ENCODE measurements at places on chromosomes 7 and 10.

DNA sequence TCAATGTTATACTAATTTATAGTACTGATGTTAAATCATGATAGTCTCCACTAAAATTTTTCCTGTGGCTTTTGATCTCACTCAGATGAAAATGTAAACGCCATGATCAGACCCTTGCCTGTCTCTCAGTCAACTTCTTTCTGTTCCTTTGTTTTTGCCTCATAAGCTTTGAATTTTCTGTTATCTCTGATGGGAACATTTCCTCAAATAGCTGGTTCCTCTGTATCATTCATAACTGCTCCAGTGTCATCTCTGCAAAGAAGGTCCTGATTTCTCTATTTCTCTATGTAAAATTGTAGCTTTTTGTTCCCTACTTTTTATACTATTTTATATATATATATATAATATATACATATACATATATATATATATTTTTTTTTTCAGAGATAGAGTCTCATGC is 67.5 kb downstream of the GPR141 start:
- no peak for DNase-seq

DNA sequence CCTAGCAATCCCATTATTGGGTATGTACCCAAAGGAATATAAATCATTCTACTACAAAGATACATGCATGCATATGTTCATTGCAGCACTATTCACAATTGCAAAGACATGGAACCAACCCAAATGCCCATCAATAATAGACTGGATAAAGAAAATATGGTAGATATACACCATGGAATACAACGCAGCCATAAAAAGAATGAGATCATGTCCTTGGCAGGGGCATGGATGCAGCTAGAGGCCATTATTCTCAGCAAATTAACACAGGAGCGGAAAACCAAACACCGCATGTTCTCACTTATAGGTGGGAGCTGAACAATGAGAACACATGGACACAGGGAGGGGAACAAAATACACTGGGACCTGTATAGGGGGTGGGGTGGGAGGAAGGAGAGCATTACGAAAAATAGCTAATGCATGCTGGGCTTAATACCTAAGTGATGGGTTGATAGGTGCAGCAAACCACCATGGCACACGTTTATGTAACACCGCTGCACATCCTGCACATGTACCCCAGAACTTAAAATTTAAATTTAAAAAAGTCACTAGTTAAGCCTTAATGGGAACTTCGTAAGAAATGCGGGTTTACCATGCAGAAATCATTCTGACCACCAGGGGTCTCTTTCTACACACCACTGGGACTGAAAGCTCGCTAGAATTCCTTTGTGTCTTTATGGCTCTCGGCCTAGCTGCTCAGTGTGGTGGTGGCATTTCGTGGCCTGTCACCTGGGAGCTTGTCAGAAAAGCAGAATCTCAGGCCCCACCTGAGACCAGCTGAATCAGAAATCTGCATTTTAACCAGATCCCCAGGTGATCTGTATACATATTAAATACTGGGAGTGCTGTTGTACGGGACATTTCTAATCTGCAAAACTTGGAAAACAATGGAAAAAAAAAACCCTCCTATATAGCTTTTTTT is 9.5 kb downstream of the ANKRD1 start:
- peak; percentile 24 for DNase-seq

- DNase-seq, result no peak
Measured at GRCh38 chr7:40219917-40220316, 85.1 kb downstream of the SUGCT start.

GRCh38 chr10:77417806-77418640 is 219.6 kb downstream of the KCNMA1 start:
- DNase-seq, result no peak

GRCh38 chr7:106773228-106773627 is 91.9 kb upstream of the PIK3CG start:
- no peak for DNase-seq

DNA sequence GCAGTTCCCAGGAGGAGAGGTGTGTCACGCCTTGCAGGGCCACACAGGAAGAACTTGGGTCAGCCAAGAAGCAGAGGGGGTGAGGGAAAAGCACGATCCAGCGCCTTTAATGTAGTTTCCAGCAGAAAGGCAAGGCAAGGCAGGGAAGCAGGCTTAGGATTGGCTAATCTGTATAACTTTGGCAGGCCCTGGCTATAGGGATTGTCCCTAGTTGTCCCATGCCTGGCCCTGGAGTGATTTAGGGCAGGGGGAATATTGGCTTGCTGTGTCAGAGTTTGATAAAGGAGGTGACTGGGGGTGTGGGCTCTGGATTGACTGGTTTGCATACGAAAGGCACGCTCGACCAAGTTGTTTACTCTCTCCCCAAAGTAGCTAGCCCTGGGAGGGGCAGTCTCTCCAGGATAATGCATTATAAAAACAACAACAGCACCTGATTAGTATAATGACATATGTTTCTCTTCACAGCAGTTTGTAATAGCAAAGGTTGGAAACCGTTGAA is 44.5 kb downstream of the RBM28 start:
- DNase-seq, result no peak

- DNase-seq, result no peak
Measured at GRCh38 chr10:73576178-73576889, 14.8 kb downstream of the USP54 start.

DNA sequence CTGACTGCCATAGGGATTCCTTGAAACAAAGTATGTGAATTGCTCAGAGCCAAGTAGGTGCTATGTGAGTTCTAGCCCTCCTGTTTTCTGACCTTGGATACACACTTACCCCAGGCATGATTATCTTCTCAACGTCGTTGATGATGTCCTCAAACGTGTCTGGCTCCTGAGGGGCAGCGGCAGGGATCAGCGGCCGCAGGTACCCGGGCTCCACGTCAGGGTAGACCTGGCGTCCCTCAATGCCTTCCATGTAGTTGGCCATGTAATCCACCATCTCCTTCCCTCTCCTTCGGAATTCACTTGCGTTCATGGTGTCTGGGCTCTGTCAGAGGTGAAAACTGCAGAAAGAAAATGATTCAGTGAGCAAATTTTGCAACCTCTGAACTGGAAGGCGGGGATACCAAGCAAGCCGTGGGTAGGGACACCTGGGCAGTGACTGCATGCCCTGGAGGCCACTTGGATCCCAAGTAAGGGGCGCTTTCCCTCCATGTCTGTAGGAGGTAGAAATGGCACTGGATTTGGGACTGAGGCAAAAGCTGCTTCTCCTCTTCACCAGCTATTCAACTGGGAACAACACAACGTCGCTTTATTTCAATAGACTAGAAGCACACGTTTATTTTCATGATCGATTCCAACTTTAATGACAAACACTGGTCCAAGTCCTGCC is 21.3 kb downstream of the DDC start:
- no peak for DNase-seq

GRCh38 chr10:63689768-63690167 is 168.6 kb downstream of the REEP3 start:
- no peak for DNase-seq

DNA sequence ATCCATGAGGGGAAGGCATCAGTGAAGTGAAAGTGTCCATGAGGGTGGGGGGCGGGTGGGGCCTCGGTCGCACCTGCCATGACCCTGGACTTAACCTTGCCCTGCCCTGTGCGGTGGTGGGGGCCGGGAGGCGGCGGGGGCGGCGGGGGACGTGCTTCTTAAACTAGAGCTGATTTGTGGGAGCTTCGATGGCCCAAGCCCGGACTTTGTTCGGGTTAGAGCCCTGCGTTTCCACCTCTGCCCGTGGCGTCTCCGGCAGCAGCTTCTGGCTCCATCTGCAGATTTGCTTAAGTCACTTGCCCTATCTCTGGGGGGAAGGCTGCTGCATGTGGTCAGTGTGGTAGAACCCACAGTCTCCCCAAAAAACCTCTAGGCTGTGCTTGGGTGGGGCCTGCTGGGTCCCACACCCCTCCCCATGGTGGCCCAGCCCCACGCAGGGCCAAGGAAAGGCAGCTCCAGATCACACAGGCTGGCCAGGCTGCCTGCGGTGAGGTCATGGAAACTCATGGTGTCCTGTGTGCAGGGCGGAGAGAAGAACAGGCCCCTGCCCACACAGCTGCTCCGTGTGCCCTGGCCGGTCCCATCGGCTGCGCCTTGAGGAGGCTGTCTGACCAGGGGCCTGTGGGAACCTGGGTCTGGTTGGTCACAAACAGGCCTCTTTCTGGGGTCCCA is 93.2 kb downstream of the INPP5A start:
- DNase-seq, result no peak

DNA sequence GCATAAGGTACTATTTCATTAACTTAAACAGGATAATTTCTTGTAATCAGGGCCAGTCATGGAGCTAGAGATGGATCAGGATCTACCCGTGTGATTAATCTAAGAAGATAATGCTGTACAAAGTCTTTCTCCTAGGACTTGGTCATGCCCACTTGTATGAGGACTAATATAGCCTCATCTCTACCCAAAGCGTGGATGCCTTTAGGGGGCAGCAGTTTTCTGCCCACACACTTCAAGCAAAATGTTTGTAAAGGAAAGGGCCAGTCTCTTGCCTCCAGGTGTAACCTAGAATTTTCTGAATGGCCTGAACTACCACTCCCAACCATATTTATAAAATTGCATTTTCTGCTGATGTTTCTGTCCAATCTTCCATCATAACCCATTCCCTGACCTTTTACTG is 764.0 kb upstream of the IGFBP3 start:
- no peak for DNase-seq

- DNase-seq, result peak; percentile 74
Measured at GRCh38 chr10:88934900-88935672, 17.5 kb downstream of the ACTA2 start.

- no peak for DNase-seq
Measured at GRCh38 chr10:103186128-103186527, 6.9 kb downstream of the NT5C2 start.

GRCh38 chr7:105009667-105010503 is 4.1 kb upstream of the KMT2E start:
- DNase-seq, result no peak

DNA sequence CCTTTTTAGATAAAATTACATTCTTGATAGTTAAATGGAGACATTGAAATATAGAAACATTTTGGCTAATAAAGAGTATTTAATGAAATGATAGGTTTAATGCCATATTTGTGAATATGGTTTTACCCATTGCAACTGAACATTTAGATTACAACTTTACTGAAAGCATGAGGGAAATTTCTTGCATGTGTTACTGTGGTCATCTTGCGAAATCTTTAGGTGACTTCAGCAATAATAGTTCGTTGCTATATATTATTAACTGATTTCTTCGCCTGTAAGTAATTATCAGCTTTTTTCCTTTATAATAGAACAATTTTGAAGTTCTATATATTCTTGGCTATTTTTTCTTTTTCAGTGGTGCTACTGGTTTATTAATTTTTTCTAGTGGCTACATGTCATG is 83.2 kb downstream of the MLLT10 start:
- DNase-seq, result no peak

GRCh38 chr10:63666836-63667383 is 145.7 kb downstream of the REEP3 start:
- no peak for DNase-seq

- no peak for DNase-seq
Measured at GRCh38 chr10:89384474-89385340, 6.9 kb downstream of the IFIT1B start.

DNA sequence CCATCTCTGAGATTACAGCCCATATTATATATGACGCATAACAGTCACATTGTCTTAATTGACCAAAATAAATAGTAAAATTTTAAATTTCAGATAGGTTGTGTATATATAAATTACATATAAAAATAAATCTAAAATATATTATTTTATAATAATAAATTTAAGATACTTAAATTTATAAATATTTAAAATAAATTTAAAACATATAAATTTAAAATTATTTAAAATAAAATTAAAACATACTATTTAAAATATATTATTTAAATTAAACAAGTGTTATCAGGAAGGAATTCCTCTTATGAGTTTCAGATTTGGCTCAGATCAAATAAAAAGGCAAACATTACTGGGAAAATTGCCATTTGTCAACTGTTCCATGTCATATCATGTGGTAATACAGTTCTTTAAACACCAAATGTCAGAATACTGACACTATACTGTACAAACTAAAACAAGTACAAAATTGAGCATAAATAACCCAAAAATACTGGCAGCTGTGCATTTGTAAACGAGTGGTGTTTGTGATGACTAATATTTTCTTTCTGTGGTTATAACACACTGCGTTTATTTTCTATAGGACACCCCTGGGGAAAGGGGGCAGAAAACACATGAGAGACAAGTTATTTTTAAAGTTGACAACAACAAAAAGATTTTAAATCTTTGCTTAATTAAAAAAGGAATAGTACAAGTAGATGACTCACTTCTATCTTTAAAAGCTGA is 71.3 kb upstream of the DGKB start:
- DNase-seq, result no peak

DNA sequence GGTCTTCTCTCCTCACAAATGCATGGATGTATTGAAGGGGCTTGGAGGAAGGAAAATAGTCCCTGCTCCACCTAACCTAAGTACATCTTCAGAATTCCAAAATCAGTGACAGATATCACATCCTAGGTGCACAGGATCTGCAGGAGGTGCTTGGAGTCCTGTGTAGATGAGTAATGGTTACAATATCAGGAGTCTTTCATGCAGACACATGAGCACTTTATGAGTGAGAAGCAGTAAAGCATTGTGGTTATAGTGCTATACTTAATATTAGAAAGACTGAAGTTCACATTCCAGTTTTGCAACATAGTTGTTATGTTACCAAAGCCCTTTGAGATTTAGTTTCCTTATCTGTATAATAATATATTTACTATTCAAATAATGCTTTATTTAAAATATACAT is 516.7 kb downstream of the NEBL start:
- DNase-seq, result no peak

DNA sequence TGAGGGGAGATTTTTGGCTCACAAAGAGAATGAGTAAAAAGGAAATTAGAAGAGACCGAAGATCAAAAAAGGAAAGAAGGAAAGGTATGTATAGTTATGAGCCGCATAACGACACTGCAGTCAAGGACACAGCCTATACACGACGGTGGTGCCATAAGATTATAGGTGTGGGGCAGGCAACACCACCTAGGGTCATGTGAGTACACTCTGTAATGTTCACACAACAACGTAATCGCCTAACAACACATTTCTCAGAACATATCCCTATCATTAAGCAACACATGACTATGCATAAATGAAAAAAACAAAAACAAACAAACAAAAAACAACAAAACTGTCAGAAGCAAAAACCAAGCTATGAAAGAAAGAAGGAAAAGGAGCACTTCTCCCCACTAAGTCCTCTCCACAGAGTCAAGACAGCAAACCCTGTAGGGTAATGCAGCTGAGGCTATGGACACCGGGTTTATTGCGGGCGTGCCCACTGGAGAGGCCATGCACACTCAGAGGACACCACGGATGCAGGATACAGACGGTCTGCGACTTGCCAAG is 45.1 kb downstream of the PIP4K2A start:
- DNase-seq, result no peak

GRCh38 chr10:74612195-74612594 is 214.2 kb upstream of the KAT6B start:
- DNase-seq, result no peak

- no peak for DNase-seq
Measured at GRCh38 chr7:14023838-14024237, 34.4 kb upstream of the ETV1 start.

- no peak for DNase-seq
Measured at GRCh38 chr10:66144016-66144415, 781.8 kb upstream of the LRRTM3 start.

All from activated CD4-positive, alpha-beta T cell treated with anti-CD3 and anti-CD28 coated beads, Interleukin-2, amount 50 U/mL, for 4 hours (primary cell).